Bronchial epithelial cell (primary cell): ENCODE measurements at places on chromosomes 7 and 10. TPM values are rescaled to one million over a fixed set of nuclear protein-coding genes. Genes with fewer than 3 reads are reported as not detected.

GRCh38 chr10:44316922-44317215, 68.0 kb downstream of the CXCL12 start:
- DNase-seq = no peak

GRCh38 chr7:82572195-82572880, 128.8 kb upstream of the CACNA2D1 start:
- DNase-seq = peak; percentile 62

GRCh38 chr7:43621729-43622448, 39.0 kb downstream of the STK17A start:
- no peak for DNase-seq

FAM25C gene
- 9.3 TPM in 1 of 2 replicates, not detected in the other for total RNA-seq

C10orf62 gene
- total RNA-seq = under 0.01 TPM in 1 of 2 replicates, not detected in the other

- no peak for DNase-seq
Observed at GRCh38 chr10:33265621-33266020, 68.8 kb downstream of the NRP1 start.

- DNase-seq = no peak
Observed at GRCh38 chr7:100366411-100367250, 6.7 kb upstream of the PILRA start.

DNA sequence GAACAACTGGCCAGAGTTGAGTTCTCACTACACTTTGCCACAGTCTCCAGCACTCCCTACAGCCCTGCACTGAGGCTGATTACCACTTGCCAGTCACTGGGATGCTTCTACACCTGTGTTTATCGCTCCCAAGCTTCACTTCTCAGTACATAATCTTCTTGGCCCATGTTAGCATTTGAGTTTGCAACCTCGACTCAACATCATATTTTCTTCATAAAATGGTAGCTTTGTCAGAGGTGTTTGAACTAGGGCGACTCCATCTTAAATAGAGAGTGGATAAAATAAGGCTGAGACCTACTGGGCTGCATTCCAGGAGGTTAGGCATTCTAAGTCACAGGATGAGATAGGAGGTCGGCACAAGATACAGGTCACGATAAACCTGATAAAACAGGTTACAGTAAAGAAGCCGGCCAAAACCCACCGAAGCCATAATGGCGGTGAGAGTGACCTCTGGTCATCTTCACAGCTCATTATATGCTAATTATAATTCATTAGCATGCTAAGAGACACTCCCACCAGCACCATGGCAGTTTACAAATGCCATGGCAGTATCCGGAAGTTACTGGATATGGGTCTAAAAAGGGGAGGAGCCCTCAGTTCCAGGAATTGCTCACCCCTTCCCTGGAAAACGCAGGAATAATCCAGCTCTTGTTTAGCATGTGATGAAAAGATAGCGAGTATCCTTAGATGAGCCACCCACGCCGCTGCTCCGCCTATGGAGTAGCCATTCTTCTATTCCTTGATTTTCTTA, 105.8 kb upstream of the KLF6 start:
- DNase-seq = no peak

HYAL4 gene
- under 0.01 and 0.13 TPM in 2 replicates for total RNA-seq

NEBL gene
- 18.7 and 54.4 TPM in 2 replicates for total RNA-seq

CHAT gene
- not detected in 2 replicates for total RNA-seq

- DNase-seq = no peak
Observed at GRCh38 chr10:43861966-43862751, 213.5 kb upstream of the ZNF32 start.

SMKR1 gene
- total RNA-seq = 0.26 and 1.3 TPM in 2 replicates

- DNase-seq = no peak
Observed at GRCh38 chr7:135509589-135509838, 388 bp downstream of the CNOT4 start.

DNA sequence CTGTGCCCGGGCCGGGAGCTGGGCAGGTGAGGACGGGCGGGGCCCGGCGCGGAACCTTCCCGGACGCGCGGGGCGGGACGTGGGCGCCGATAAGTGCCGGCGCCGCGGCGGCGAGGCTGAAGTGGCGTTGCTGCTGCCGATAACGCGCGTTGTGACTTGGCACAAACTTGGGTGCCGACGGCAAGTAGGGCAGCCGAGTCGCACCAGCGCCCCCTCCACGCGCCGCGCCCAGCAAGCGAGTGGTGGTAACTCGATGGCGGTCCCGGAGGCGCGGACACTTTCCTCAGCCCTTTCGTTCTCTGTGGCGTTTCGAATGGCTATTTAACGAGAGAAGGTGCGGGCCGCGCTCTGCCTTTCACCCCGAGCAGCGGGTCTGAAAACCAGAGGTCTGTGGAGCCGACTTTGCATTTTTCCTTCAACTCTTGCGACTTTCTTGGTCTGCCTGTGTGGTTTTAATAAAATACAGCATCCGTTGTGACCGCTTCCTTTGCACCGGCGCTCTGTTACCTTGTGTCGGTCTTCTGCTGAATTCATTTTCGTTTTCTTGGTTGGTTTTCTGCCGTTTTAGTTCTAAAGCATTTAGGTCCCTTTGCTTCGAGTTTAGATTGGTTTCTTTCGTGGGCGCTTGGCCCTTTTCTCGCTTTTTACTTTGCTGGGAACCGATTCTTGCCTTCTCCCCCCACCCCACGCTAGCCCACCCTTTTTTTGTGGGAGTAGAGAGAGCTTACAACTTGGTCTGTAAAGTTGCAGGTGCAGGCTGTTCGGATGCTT, 701 bp downstream of the STK17A start:
- no peak for DNase-seq

GRCh38 chr7:155864991-155865690, 52.9 kb upstream of the SHH start:
- no peak for DNase-seq

GRID2IP gene
- total RNA-seq = 0.26 TPM in 2 replicates

DNA sequence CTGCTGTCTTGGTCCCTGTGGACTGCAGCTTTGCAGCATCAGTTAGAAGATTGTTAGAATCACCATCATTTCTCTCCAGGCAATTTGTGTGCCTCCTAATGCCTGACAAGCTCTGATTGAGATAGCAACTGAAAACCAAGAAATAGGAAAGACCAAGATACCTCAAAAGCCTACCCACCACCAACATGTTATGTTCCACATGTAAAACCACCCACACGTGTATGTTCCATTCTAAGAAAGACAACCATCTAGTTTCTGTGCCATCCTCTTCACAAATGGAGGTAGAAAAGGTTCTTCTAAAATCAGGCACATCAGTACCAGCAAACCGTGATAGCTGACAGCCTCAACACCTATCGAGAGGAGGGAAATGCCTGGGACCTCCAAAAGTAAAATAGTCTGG, 46.9 kb downstream of the TASOR2 start:
- DNase-seq = no peak

TSPAN12 gene
- total RNA-seq = 1.6 and 2.7 TPM in 2 replicates

GRCh38 chr7:131959106-131959812, 402.8 kb upstream of the PODXL start:
- DNase-seq = no peak

KIF5B gene
- 134 and 197 TPM in 2 replicates for total RNA-seq

DNA sequence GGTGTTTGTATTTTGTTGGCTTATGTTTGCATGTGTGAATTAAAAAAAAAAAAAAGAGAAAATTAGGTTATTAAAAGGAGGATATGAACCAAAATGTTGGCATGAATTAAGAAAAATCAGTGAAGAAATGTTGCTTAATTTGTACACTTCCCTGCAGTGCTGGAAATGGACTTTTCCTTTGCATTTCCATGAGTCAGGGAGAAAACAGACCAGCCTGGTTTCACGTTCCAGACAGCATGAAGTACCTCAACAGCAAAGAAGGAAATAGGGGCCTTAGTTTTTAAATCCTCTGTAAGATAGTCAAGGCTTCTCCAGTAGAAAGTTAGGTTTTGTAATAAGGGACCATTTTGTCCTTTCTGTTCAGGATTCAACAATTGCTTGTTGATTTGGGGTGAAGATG, 159.7 kb downstream of the CELF2 start:
- no peak for DNase-seq

SDK1 gene
- 0.26 and 0.51 TPM in 2 replicates for total RNA-seq

- DNase-seq = peak; percentile 1
Observed at GRCh38 chr10:42888504-42889095, 106.0 kb downstream of the BMS1 start.

GDF10 gene
- not detected in 2 replicates for total RNA-seq

- DNase-seq = no peak
Observed at GRCh38 chr10:90462749-90463470, 394.9 kb downstream of the HTR7 start.

- DNase-seq = no peak
Observed at GRCh38 chr7:19869979-19870378, 96.6 kb upstream of the TMEM196 start.

GRCh38 chr7:137820677-137821420, 25.9 kb downstream of the DGKI start:
- DNase-seq = no peak

GRCh38 chr10:44253769-44254462, 131.0 kb downstream of the CXCL12 start:
- peak; percentile 39 for DNase-seq

DNA sequence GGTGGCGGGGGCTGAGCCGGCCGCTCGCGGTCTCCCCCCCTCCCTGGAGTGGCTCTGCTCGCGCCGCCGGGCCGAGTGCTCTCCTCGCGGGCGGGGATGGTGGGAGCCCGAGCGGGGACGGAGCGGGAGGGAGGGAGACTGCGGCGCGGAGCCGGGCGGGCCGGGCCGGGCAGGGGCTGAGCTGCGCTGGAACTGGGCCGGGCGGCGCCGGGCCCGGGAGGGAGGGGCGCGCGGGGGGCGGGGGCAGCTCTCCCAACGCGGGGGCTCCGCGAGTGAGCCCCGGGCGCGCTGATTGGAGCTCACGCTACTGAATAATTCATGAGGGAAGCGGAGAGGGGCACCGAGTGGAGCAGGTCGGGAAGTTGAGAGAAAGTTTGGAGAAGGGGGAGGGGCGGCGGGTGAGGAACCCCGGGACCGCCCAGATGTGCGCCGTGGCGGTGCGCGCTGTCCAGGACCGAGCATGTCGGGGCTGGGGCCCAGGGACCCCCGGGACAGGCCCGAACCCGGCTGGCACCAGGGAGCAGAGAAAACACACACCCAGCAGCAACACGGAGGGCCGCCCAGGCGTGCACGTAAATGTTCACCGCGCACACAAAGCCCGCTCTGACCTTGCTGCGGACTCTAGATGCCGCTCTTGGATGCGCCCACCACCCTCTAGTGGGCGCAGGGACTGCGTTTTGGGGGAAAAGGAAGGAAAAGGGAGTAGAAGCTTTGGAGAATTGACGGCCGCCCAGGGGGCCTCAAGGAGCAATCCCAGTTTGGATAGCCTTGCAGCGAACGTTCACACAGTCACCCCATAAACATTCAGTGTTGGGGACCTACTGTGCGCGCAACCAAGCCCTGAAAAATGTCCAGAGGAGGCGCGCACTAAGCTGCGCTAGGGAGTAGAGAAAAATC, at the start of gene EPHB4:
TSS of gene EPHB4 (minus strand) at position 194 of the 897 bp plus-strand sequence. CDS start 493 bp downstream, outside the sequence.
- peak; percentile 68 for DNase-seq
